Stimulated activated CD8-positive, alpha-beta memory T cell treated with anti-CD3 and anti-CD28 coated beads, Interleukin-4, amount 100 ng/mL, for 1 hour (primary cell): ENCODE measurements at places on chromosomes 2 and 18.

DNA sequence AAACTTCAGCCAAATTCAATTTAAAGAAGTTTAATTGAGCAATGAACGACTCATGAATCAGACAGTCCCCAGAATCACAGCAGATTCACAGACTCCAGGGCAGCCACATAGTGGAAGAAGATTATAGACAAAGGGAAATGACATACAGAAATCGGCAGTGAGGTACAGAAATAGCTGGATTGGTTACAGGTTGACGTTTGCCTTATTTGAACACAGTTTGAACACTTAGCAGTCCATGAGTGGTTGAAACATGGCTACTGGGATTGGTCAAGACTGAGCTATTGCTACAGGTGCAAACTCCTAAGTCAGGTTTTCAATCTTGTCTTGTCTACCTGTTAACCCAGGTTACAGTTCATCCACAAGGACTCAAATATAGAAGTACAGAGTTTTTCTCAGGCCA lies 169.6 kb downstream of the DLGAP1 start:
- no peak for DNase-seq

- no peak for DNase-seq
Measured at GRCh38 chr2:221134718-221135117, 437.4 kb downstream of the EPHA4 start.

DNA sequence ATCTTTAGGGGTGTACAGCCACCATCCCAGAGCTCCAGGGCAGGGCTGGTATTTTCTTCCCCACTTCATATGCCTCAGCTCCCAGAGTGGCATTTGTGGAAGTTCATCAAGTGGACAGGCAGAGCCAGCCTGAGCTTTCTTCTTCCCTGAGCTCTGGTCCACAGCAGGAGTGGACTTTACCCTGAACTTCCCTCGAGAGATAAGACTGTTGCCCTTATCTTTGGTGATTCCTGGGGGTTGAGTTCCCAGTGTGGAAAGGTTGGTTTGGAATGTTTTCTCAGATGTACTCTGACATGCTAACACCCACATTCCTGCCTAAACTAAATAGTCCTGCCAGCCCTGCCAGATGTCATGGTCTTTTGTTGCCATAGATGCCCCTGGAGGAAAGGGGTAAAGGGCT lies 62.0 kb upstream of the LGALSL start:
- no peak for DNase-seq

- DNase-seq, result no peak
Measured at GRCh38 chr2:66573416-66573815, 138.5 kb downstream of the MEIS1 start.

- DNase-seq, result no peak
Measured at GRCh38 chr2:179454443-179455171, 190.0 kb upstream of the SESTD1 start.

GRCh38 chr2:136031711-136032110 lies 46.3 kb upstream of the DARS1 start:
- no peak for DNase-seq

GRCh38 chr2:52117299-52117698 lies 1085.4 kb upstream of the NRXN1 start:
- DNase-seq, result no peak

DNA sequence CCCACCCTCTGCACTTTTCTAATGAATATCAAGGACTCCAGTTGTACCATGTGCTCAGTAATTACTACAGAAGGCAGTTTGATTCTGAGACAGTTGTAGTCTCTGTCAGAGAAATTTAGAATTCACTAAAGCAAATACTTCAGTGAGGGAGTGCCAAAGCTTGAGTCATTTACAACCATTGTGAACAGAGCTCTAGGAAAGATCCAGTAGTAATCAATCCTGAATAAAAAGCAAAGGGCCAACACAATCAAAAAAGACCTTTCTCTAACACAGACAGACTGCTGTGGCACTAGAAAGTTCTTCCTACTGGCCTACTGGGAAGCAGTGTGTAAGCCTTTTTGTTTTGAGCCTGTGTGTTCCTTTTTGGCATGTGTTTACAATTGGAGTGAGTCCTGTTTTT lies 135.6 kb upstream of the UNC80 start:
- DNase-seq, result no peak

DNA sequence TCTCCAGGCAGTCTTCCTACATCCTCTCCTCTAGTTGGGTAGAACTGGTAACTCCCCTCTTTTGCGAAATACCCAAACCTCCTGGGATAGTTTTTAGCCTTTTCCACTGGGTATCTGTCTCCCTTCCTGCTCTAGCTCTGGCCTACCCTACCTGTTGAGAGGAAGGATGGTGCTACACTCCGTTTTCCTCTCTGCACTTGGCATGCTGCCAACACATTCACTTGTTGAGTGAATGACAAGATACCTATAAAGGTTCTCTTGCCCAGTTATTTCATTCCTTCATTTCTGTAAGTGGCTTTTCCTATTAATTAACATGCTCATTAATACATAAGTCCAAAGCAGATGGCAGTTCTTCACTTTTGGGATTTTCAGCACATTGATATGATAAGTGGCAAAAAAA lies 293.8 kb downstream of the CNTNAP5 start:
- DNase-seq, result no peak

DNA sequence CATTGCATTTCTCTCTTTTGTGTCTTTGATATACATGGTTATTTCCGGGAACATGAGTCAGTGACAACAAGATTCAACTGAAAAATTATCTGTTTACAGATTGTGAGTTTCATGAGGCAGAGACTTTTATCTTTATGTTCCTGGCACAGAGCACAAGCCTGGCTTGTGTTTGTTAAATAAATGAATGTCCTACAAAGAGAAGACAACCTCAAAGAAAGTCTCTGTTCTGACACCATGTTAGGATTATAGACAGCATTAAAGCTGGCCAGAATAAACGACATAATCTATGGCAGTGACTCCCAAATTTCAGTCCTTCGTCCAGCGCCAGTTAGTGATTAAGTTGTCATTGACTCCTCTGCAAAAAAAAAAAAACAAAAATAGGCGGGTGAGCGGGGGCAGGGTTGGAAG lies 97.4 kb upstream of the DNAJC10 start:
- DNase-seq, result no peak

GRCh38 chr18:42184685-42185477 lies 229.8 kb downstream of the PIK3C3 start:
- no peak for DNase-seq

DNA sequence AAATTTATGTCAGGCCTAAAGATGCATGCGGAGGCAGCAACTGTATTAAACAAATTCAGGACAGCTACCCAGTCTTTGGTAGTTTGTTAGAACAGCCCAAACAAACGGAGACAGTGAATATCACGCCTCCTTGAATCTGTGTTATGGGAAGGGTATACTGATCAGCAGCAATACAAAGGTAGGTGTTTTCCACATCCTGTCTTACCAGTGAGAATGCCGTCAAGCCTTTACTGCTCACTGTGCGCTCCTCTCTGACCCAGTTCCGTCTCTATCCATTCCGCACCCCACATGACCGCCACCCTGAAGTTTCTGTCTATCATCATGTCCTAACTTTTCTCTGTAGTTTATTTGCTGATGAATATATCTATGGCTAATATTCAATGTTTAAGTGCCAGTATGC lies 473.3 kb downstream of the LPIN1 start:
- no peak for DNase-seq

DNA sequence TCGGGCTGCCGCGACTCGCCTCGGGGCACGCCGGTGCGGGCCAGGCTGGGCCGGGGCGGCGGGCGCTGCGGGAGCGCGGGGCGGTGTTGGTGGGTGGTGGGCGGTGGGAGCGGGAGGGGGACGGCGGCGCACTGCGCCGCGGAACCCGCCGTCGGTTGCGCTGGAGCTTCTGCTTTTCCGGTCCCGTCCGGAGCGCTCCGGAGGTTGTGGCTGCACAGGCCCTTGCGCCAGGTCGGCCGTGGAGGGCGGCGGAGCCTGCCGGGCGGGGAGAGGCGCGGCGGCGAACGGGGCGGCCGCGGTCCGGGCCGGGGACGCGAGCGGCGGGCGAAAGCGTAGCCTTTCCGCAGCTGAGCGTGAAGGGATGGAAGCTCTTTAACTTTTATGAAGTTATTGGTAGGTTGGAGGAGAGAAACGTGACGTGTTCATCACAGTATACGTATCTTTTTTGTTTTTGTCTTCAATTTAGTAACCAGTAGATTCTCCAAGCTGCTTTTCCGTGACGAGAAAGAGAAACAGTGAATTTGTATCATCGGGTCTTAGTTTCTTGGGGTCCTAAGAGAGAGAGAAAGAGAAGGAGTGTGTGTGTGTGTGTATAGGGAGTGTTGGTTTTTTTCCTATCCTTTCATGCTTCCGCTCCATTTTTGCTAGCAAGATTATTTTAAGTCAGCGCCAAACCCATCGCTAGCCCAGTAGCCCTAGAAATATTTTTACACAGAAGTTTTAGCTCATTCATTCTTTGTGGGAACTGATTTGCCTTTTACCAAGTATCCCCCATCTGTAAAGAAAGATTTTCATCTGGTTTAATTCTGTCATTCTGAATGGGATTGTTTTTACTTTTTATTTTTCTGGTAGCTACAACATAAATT lies 535 bp downstream of the ATG4B start:
- DNase-seq, result no peak

GRCh38 chr2:166088634-166089033 lies 39.2 kb downstream of the SCN1A start:
- DNase-seq, result no peak

- DNase-seq, result no peak
Measured at GRCh38 chr2:43511199-43511598, 84.6 kb downstream of the THADA start.

GRCh38 chr2:9139491-9140443 lies 66.8 kb upstream of the ASAP2 start:
- DNase-seq, result peak; percentile 9

- DNase-seq, result no peak
Measured at GRCh38 chr2:155747531-155747930, 585.0 kb downstream of the NR4A2 start.

DNA sequence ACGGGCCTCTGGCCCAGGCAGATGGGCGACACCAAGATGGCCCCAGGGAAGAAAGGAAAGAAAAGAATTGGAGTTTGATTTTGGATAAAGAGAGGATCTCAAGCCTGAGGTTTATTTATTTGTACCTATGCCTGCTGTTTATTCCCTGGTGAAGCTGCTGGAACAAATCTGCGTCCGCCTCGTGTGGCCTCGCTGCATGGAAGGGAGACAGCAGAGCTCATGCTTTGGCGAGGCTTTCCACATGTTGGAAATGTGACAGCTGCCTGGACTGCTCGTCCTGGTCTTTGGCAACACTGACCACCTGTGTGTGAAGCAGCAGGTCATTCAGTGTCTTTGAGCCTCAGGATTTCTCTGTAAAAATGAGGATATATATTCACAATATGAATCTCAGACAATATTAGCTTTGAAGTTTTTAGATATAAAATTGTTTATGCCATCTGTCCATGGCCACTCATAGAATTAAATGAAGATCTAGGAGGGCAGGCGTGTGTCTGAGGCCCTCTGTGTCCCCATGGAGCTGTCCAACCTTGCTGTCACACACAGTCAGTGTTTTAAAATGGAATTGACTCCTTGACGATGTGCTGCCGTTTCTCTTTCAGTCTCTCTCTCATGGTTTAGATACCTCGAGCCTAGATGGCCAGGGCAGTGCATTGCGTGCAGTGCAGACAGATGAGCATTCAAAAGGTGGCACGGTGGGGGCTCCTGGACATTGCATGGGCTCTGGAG lies 94.3 kb downstream of the SOCS6 start:
- DNase-seq, result no peak

DNA sequence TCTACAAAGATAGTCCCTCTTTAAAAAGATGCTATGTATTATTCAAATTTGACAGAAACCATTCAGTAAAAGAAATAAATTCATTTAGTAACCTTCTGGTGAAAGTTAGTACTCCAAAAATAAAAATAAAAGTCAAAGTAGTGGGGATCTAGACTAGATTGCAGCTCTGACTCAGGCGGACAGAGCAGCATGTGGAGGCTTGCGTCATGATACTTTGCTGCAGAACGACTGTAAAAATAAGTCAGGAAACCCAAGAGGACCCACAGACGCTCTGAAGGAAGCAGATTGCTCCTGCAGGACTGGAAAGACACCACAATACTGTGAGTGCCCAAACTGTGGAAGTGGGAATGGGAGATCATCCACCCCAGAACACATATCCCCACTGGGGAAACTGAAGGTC lies 301.9 kb downstream of the RIT2 start:
- DNase-seq, result no peak

DNA sequence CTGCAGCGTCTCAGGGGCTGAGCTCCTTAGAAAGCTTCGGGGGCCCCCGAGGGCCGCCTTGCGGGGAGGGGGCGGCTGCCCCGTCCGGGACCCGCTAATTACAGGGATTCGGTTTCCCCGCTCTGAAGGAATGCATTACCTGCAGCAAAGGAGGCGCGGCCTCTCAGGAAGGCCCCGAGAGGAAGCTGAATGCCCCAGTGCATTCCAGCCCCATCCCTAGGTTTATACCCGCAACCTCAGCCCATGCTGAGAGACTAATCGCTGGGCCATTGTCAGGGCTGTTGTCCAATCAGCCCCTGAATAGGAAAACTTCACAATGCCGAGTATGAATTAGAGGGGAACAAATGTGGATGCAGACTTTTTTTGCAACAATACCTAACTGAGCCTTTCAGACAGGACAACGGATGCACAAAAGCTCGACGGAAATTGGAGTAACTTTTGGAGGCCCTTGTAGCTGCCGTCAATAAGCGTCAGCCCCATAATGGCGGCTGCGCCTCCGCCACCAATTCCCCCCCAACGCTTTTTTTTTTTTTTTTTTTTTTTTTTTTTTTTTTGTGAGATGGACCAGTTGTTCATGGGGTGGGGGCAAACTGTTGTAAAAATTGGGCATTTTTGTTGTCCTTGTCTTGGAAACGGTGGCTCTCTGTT lies 138.6 kb upstream of the SIX3 start:
- no peak for DNase-seq

- DNase-seq, result no peak
Measured at GRCh38 chr18:23069481-23069880, 65.8 kb upstream of the CABLES1 start.

GRCh38 chr2:207035875-207036274 lies 96.6 kb downstream of the CPO start:
- no peak for DNase-seq

DNA sequence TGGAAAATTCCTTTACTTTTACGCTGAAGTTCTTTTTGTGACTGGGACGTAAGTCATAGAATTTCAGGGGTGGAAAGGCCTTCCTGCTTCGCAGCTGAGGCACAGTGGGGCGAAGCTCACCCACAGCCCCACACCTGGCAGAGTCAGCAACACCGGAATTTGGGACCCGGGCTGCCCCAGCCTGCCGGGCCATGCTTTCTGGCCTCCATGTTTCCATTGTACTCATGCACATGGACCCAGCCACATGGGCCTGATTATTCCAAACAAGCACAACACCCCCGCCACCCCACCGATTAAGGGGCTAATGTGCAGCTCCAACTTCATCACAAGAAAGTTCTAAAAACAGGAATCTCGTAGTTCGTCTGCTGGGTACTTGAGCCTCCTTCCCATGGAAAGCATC lies 82.5 kb downstream of the CABLES1 start:
- DNase-seq, result no peak

DNA sequence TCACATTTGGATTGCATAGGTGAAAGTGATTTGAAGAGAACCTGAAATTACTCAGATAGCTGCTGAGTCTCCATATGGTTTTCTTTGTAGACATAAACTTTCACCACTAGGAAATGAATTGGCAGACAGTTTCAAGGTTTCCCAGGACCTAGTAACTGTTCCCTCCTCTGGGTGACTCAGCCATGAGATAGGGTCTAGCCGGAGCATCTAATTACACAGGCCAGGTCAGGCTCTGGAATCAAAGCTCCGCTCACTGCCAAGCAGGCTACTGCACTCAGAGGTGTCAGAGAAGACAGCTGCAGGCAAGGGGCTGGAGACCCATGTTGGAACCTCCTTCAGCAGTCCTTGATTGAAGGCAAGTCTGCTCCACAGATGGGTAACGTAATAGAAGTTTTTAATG lies 429.2 kb downstream of the TNS1 start:
- DNase-seq, result no peak

GRCh38 chr2:17573085-17573803 lies 32.7 kb downstream of the VSNL1 start:
- DNase-seq, result no peak
